PC-3 (cell line): ENCODE measurements at places on chromosomes 7 and 10. TPM values are rescaled to one million over a fixed set of nuclear protein-coding genes. Genes with fewer than 3 reads are reported as not detected.

DNA sequence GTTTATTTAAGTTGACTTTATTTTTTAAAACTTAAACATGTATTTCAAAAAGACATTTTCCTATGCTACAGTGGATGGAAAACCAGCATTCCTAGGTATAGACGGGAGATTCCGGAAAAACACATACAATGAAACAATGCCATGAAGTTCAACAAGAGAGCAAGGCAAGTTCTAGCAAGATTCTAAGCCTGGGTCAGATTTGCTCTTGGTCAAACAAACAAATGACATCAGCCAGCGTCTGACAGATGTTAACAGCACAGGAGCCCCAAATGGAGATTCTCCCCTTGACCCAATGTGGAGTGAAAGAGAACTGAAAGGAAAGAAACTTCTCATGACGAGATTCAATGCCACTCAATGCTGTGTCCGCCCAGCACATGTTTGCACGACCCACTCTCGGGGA lies 149.9 kb downstream of the NEURL1 start:
- DNase-seq: no peak

- no peak for DNase-seq
These were observed 39.1 kb downstream of the PODXL start for GRCh38 chr7:131517218-131517923.

GRCh38 chr10:128125416-128125943 lies 743 bp downstream of the MKI67 start:
- peak; percentile 8 for DNase-seq

Gene CD36
- not detected in 2 replicates for total RNA-seq
